Activated CD8-positive, alpha-beta T cell treated with anti-CD3 and anti-CD28 coated beads for 36 hours (primary cell): ENCODE measurements at places on chromosomes 16 and 17.

GRCh38 chr17:72591289-72592241 is 470.7 kb downstream of the SOX9 start:
- DNase-seq, result peak; percentile 28

DNA sequence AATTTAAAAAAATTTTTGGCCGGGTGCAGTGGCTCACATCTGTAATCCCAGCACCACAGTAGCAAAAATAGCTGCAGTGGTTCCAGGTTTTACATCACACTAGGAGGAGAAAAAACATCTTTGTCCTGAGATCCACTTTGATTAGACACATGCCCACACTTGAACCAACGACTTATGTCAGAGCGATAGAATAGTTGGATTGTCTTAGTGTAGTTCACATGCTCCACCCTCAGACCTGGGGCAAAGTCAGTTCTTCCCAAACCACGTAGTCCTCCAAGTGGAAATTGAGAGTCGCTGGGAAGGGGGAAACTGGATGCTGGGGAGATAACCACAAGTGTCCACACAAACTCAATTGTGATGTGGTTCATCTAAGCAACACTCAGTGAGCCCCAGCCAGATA is 11.4 kb upstream of the ITGAM start:
- DNase-seq, result no peak

GRCh38 chr17:65799454-65799853 is 238.0 kb upstream of the AXIN2 start:
- no peak for DNase-seq

- no peak for DNase-seq
Observed at GRCh38 chr17:79174905-79175856, 100.6 kb downstream of the ENGASE start.

DNA sequence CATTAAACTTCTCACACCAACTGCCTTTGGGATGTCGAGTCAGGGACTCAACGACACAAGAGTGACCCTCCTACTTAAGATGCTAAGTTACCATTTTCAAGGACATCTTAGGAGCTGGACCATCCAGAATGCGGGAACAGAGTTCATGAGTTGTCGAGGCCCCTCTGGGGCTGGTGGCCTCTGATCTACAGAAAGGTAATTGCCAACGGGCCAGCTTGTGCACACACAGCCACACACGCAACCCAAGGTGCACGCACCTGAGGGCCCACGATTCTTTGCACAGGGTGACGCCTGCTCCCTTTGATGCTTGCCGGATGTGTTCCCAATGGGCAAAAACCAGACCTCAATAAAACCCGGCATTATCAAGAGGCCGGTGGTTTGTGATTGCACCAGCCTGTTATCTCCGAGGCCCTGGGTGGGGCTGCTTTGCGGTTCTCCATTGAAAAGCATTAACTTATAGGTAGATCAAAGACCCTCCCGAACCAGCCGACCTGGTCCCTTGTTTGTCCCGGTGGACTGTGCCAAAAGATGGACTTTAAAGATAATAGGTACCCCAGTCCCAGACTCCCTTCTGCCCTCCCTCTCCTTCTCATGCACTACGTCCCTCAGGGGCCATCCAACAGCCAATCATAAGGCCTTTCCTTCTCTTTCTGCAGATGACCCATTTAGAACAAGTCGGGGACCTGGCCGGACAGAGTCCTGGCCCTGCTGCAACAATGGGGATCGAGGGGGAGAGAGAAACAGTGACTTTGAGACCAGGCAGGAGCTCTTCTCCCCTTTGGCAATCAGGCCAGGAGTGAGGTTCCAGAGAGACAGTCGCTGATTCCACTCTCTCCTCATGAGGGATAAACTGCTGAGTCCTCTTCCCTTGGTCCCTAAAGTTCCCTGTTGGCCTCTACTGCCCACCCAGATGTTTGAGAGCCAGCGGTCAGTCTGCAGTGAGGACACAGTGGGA is 292.5 kb downstream of the SOX9 start:
- DNase-seq, result no peak

GRCh38 chr17:77527409-77527808 is 386.6 kb downstream of the SEC14L1 start:
- DNase-seq, result no peak

GRCh38 chr16:26710450-26710849 is 356.3 kb upstream of the C16orf82 start:
- no peak for DNase-seq

GRCh38 chr16:73000907-73001521 is 46.9 kb downstream of the ZFHX3 start:
- DNase-seq, result no peak

DNA sequence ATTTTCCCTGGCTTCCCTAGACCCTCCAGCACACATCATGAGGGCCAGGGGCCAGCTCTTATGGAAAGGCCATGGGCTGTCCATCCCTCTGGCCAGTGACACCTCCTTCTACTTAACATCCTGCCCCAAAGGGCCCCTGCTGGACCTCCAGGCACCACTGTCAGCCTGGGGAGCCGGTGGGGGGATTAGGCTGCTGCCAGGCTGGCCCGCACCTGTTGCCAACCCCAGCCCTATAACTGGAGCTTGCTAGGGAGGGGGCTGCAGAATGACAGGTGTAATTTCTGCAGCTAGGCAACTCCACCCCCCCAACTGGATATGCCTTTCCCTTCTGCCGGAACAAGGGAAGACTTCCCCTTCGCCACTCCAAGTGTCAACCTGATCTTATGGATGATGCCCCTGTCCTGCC is 12.5 kb downstream of the RARA start:
- DNase-seq, result peak; percentile 19

DNA sequence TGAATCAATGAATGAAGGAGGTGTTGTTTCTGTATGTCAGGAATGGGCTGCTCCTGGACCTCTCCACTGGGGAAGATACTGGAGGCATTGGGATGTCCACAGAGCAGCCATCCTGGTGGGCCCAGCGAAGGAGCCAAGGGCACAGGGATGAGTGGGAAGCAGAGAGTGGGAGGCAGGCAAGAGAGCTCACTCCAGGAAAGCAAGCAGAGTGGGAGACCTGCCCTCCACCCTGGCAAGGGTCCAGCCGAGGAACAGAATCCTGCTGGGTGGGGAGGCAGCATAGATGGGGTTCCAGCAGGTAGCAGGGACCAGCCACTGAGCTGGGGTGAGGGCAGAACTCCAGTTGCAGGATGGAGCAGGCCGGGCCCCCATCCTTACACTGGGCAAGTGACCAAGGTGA is 71.9 kb upstream of the AMZ2 start:
- no peak for DNase-seq

DNA sequence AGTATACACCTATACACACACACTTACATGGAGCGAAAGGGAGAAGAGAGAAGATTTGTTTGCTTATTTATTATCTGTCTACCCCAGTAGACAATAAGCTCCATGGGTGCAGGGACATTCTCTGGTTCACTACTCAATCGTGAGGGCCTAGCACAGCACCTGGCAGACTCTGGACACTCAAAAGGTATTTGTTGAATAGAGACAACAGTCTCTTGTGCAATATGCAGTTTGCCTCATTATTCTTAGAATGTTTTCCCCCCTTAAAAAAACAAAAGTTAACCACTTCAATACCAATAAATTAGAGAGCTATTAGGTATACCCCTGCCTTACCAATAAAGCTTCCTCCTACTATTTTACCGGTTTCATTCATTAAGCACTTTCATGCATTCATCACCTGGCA is 2.0 kb downstream of the AKAP10 start:
- DNase-seq, result no peak
